CD4-positive, alpha-beta T cell treated with Interleukin-4 for 1 hour (primary cell): ENCODE measurements at places on chromosomes 12 and 14.

DNA sequence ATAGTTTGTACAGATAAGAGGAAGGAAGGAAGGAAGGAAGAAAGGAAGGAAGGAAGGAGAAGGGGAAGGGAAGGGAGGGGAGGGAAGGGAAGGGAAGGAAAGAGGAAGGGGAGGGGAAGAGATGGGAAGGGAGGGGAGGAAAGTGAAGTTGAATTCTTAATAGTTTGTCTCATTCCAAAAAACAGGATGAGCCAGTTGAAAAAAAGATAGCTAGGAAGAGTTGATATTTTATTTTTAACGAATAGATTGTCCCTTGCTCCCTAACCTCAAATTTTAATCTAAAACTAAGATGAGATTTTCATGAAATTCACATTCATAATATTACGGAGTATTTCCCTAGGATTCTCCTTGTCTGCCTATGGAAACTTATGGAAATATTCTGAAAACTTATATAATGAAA, 80.7 kb downstream of the ZFC3H1 start:
- DNase-seq: no peak

DNA sequence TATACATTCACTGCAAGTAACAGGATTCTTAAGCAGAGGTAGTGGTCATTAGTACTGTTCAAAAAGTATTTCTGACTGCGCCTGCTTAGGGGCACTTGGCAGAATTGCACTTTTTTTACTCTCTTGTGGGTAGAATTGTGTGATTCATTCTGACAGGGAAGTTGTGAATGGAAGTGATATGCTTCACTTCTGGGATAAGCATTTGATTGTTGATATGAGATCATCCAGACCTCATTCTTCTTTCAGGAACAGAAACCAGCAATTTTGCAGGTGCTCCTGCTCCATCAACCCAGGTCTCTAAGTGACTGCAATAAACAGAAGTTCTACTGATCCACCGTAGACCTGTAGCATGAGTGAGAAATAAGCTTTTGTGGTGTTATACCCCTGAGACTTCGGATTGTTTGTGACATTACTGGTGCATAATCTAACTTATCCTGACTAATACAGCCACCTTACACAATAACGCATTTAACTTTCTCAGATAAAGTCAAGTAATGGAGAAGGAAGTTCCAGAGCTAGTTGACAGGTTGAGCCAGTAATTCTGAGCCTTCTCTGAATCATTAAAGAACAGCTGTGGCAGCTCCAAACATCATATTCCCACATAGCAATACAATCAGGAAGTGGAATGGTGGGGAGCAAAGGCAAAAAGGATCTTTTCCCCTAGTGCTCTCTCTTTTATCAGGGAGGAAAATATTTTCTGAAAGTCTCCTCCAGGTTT, 387.9 kb downstream of the SYT1 start:
- no peak for DNase-seq

DNA sequence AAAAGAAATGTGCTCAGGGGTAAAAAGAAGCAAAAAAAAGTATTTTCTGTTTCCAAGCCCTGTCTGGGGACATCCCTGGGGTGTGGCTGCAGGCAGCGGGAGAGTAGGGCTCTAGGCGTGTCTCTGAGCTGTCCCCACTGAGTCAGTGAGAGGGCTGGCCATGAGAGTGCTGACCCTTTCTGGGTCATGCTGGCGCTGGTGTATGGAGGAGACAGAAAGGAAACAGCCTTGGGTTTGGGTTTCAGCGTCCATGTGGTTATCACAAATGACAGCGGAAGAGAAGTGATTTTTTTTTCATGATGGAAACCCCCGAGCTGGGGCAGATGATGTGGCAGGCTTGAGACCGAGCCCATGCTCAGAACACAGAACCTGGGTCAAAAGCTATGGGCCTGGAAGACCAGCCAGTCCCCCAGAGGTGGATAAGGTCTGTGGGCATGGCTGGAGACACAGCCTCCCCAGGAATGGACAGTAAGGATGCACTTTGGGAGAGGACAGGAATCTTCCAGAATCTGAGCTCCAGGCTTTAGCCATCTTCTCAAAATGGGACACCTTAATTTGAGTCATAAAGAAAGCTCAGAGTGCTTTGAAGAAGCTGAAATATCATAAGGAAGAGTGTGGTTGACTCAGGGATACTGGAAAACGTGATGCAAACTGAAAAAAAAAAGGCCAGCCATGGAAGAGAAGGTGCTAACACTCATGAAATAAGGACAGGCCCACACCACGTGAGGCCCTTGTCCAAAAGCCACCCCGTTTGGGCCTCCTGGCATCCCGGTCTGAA, 36.2 kb downstream of the SYNE3 start:
- DNase-seq: peak; percentile 58

- DNase-seq: no peak
These were observed 97.9 kb downstream of the RFLNA start for GRCh38 chr12:124392667-124393413.

DNA sequence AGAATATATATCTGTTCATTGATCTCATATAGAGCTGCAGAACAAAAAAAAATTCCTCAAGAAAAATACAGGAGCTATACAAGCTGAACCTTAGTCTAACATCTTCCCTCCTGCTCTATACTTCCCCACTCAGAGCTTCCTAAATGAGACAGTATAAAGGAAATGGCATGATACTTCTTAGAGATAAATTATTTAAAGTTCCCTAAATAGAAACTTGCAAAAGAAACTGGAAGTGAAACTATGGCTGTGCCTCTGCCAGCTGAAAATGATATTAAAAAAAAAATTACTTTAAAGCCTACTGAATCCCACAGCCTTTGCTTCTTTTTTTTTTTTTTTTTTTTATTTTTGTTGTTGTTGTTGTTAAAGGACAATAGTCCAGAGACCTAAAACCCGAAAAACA, 11.6 kb upstream of the NEK9 start:
- no peak for DNase-seq

- peak; percentile 58 for DNase-seq
These were observed at the start of gene SPTB for GRCh38 chr14:64879635-64880220. Gene SPTB, minus strand, starts transcription at chr14:64879907. Its CDS starts 56,813 bp downstream, at chr14:64823094.

DNA sequence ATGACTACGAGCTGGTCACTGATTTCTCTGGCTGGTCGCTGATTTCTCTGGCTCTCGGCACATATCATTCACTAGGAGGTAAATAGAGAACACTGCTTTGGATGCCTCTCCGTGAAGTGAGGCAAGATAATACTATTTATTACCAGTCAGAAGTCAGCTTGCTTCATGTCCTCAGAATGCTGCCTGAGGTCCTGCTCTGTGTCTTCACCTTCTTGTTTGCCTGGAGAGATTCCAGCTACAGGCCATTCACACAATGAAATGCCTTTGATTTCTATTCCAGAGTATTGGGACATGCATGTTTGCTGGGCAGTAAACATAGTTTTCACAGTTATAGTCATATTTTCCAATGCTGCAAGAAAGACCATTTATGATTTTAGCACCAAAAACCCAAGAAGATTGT, 106.7 kb downstream of the AEBP2 start:
- no peak for DNase-seq

GRCh38 chr12:65384240-65384639, 105.8 kb downstream of the MSRB3 start:
- DNase-seq: no peak

DNA sequence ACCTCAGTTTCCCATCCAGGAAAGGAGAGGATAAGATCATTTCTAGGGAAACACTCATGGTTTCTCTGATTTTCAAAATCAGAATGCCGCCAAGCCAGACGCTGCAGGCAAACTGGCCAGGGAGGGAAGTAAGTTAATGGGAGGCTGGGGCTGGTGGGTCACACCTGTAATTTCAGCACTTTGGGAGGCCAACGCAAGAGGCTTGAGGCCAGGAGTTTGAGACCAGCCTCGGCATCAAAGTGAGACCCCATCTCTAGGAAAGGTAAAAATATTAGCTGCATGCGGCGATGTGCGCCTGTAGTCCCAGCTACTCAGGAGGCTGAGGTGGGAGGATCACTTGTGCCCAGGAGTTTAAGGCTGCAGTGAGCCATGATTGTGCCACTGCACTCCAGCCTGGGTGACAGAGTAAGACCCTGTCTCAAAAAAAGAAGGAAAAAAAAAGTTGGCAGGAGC, 587 bp downstream of the SELPLG start:
- no peak for DNase-seq

DNA sequence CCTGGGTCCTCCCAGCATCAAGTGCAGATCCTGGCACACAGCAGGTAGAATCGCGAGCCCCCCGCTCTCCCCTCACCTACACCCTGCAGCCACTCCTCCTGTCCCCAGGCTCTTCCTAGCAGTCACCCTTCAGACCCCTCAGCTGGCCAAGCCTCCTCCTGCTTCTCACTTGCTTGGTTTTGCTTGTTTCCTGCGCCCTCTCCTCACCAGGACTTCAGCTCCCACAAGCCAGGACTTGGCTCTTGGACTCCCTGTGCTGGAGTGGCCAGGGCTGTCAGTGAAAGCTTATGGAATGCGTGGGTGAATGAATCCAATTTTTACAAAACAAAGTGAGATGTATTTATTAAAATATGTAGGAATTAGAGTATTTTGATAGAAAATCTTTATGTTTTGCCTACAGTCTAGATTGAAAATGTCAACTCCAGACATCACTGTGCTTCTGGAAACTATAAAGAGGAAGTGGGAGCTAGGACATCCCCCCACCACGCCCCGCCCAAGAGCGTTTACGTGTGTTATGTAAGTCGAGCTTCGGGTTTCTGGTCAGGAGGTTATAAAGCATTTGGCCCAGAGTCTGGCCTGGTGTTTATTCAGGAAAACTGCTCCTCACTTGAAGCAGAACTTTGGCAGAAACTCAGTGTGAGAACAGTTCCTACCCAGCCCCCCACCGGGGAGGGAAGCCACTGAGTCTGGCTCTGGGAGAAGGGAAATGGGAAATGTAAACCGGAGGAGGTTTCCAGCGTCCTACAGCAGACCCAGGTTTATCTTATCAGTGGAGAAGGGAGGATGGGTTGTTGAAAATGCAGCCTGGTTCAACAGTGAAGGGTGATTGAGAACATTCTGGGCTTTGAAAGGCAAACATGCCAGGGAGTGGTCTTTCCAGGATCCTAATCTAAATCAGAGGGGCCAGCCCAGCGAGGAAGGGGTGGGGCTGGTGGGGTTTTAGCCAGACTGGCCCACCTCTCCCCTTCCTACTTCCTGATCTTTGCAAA, 8.8 kb downstream of the ALDH2 start:
- DNase-seq: peak; percentile 85

GRCh38 chr14:76754586-76754985, 6.7 kb upstream of the VASH1 start:
- no peak for DNase-seq

GRCh38 chr12:122172262-122172939, 1.6 kb downstream of the IL31 start:
- DNase-seq: no peak

DNA sequence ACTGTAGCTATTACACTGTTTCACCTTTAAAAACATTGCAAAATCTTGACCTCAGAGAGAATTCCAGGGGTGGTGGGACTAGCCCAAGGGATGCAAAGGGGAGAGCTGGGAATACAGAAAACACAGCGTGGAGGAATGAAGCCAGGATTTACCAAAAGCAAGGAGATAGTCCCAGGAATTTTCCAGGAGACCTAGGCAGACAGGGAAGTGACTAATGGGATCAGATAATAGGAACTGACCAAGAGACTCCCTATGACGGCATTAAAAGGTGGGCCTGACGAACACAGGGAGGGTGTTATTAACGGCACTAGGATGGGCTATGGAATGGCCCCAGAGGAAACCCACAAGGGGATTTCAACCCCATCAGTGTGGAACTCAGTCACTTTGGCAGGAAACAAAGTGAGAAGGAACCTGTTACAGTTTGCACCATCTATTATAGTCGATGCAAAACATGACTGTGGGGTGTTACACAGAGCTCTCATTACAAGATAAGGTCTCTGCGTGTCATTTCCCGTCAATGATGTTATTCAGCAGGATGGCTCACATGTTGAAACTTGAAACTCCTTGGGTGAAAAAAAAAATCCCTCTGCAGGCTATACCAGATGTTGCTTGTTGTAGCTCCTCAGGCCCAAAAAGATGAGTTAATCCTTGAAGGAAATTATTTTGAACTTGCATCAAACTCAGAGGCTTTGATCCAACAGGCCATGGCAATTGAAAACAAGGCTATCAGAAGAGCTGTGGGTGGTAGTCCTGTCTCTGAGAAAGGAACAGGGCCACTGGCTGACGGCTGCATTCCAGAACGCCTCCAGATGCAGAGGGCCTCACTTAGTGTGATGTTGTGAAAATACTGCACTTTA, 58.7 kb downstream of the DRAM1 start:
- no peak for DNase-seq

DNA sequence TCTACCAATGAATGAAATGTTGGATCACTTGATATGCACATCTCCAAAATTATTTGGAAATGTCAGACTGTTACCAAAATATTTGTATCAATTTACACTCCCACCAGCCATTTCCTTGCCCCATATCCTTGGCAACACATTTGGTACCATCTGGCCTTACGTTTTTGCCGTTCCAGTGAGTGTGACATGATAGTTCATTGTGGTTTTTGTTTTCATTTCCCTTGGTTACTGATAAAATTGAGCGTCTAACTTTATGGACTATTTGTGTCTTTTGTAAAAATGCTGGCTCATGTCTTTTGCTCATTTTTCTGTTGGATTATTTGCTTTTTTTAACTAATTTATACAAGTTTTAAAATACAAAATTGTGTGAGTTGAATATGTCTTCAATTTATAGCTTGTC, 11.0 kb downstream of the KLHDC1 start:
- no peak for DNase-seq

DNA sequence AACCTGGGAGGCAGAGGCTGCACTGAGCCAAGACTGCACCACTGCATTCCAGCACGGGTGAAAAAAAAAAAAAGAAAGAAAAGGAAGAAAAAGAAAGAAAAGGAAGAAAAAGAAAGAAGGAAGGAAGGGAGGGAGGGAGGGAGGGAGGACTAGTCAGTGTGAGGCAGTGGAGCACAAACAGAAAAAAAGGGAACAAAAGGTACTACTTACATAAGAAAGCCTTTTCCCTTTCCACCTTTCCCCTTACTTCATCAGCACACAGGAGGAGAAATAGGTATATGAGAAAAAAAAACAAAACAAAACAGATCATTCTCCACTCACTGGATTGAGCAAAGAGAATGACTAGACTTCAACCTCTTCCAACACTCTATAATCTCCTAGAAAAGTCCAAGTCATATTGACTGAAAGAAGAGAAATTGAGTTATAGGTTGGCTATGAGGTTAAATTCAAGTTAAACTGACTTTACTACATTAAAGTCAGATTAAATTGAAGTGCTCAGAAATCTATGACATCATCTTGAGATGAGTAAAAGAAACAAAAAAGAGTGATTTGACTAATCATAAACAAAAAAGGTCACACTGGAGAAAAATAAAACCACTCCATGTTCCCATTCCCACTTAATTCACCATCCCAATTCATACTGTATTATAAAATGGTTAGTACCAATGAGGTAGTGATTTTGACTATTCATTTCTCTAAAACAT, 43.6 kb downstream of the NOVA1 start:
- no peak for DNase-seq

DNA sequence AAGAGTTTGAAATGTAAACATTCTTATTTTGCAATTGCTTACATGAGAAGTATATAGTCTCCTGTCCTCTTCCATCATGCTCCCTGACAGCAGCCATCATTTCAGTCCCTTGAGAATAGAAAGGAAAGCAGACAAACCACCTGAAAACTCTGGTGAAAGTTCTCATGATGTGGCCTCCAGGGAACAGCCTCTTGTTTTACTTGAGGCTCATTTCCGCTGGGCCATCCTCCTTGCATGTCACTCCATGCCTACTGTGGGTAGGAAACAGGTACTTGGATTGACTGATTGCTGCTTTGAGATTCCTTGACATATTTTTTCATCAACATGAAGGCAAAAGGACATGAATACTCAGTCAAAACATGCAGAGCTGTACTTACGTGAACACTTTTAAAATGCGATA, 6.0 kb downstream of the SYT1 start:
- no peak for DNase-seq

GRCh38 chr12:108721824-108722223, 9.5 kb downstream of the CORO1C start:
- DNase-seq: no peak

- DNase-seq: no peak
These were observed 84.6 kb upstream of the CCDC196 start for GRCh38 chr14:66401449-66402095.
